Activated T-cell treated with anti-CD3 and anti-CD28 coated beads, Interleukin-2, amount 50 U/mL, for 24 hours (primary cell): ENCODE measurements at places on chromosomes 2 and 18.

GRCh38 chr2:240405133-240405532 is 30.3 kb upstream of the GPC1 start:
- no peak for DNase-seq

DNA sequence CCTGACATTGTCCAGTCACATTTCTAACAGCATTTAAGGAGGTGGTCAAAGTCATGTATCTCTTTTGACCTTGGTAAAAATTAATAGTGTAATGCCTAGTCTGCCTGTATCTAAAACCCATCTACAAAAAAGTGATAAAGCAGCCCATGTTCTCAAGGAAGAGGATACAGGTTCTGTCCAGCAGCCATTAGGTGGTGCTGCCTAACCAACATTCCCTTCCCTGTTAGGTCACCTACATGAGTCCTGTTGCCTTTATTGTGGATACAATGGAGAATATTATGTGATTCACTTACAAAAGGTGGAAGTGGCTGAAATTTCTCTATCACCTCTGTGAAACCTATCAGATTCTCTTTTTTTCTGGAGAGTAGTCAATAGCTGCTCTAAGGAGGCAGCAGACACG is 52.5 kb downstream of the AQP4 start:
- DNase-seq: no peak

GRCh38 chr2:85887566-85888019 is 1.2 kb downstream of the ST3GAL5 start:
- peak; percentile 74 for DNase-seq

DNA sequence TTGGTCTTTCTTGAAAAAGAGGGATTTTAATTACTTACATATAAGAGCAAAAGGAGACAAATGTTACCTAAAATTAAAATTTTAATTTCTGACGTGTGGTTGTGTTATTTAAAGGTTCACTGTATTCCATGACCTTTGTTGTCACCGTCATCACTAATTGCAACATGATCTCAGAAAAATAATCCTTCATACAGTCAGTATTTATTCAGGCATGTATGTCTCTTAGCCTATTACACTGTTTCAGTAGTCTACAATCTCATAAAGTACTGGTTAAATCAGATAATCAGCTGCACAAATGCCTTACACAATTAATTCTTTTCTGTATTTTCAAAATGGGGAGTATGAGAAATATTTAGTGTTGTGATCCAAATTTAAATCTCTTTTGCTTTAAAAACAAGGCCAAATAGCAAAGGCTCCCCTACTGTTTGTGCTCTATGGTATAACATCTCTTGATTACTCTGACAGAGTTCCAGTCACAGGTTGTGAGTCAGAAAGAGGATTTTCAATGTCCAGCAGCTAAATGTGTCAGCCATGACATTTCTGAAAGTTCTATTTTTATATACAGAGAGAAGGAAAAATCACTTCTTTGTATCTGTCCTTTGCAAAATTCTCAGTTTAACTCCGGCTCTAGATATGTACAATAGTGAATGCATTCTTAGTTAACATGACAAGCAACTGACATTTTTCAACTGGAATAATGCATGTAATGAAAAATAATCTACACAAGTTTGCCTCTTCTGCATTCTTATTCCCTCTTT is 184.0 kb downstream of the FIGN start:
- DNase-seq: no peak

GRCh38 chr2:78586316-78586715 is 439.2 kb upstream of the REG3G start:
- no peak for DNase-seq

DNA sequence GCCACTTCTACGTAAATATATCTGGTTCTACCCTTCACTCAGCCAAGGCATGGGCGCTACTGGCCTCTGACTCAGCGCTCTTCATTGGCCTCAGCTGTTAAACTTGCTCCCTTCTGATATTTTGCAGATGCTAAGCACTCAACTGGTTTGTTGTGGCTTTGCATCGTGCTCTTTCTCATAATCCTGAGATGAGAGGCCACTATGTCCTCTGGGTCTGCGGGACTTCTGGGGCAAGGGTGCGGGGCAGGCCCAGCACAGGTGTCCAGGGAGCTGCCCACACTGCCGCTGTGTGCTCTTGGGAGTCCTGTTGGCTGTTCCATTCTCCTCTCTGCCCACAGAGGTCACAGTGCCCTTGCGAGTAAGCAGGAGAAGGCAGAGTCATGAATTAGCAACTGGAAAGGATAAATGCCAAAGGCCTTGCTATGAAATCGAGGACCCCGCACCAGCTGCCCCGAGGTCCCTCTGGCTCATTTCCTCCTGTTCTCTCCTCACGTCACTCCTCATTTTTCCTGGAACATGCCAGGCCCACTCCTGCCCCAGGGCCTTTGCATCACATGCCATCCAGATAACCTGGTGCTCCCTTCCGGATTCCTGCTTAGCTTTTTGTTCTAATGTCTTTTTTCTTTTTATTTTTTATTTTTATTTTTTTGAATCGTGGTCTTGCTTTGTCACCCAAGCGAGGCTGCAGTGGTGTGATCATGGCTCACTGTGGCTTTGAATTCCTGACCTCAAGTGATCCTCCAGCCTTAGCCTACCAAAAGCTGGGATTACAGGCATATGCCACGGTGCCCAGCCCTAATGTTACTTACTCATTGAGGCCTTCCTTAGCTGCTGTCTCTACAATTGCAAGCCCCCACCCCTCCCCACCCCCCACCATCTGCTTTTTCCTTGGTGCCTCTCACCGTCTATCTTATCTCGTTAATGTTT is 34.9 kb upstream of the MAT2A start:
- DNase-seq: no peak

DNA sequence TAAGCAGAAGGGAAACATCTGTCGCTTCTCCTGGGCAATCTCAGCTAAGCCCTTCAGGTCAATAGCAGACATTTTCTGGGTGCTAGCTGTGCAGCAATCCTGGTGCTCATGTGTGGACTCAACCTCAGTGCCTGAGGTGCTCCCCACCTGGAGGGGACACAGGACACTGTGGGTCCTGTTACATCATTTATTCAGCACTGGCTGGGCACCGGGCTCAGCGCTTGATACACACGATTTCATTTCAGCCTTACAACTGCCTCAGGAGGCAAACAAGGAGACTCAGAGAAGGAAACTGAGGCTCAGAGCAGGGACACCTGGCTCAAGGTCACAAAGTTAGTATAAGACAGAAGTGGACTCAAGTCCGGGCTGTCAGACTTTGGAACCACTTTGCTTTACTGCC is 46.7 kb downstream of the MARCO start:
- no peak for DNase-seq

DNA sequence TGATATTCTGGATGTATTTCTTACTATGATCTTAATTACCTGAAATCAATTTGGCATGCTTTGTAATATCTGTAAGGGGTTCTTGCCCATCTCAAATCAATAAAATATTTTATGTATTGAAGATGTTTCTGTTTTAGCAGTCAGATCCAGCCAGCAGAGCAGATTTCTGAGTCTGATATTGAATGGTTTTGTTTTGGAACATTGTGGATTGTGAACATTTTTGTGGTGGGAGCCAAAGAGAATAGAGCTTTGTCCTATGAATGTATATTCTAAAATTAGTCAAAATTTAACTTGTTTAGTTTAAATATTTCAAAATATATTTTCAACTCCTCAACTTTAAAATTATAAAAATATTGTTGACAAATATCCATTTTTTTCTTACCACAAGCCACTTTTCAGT is 197.0 kb downstream of the UBE2E3 start:
- DNase-seq: no peak

GRCh38 chr2:225272173-225272572 is 127.3 kb upstream of the NYAP2 start:
- no peak for DNase-seq

DNA sequence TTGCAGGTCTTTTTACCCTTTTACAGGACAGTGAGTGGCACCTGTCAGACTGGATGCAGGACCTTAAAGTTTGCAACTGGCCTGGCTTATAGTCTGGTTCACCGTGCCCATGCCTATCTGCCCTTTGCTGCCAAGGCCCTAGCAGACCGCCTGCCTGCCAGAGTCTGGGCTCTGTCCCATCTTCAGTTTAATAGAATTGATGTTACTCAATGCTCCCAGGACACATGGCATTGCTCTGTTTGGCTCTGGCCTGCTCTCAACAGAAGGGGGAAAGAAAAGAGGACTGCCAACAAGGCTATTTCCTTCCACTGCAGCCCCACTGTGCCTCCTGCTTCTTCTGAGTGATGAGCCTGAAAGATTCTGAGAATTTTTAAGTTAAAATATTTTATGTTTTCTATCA is 25.6 kb upstream of the TMEM178A start:
- DNase-seq: no peak

DNA sequence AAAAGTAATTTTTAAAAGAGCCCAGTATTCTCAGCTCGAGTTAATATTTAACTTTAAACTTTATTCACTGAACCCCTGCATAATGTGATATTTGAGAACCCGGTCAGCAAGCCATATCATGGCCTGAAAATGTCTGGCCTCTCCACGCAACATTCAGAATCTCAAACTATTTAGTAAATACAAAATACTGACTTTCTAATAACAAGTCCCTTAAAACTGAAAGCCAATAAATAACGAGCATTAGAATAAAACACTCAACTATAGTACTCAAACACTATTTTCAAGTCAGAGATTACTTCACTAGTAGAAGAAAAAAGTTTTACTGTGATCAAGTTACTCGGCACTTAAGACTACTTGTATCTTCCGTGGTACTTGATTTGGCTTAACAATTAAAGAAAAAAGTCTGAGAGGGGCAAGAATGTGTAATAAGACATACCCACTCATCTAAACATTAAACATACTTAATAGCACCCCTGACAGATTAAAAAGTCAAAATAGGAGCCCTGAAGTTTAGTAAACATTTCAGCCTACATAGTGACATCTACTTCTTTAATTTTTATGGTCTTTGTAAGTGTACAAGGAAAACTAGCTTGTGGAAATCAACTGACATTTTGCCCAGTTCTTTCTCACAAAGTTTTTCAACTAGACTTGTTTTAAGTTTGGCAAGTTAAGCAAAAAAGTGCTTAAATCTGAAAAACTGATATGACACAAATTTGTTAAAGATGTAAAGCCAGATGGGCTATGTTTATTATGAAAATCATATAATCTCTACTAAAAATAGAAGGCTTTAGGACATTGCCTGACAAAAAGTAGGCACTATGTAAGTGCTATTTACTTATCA is 38.2 kb downstream of the RTN4 start:
- DNase-seq: no peak

DNA sequence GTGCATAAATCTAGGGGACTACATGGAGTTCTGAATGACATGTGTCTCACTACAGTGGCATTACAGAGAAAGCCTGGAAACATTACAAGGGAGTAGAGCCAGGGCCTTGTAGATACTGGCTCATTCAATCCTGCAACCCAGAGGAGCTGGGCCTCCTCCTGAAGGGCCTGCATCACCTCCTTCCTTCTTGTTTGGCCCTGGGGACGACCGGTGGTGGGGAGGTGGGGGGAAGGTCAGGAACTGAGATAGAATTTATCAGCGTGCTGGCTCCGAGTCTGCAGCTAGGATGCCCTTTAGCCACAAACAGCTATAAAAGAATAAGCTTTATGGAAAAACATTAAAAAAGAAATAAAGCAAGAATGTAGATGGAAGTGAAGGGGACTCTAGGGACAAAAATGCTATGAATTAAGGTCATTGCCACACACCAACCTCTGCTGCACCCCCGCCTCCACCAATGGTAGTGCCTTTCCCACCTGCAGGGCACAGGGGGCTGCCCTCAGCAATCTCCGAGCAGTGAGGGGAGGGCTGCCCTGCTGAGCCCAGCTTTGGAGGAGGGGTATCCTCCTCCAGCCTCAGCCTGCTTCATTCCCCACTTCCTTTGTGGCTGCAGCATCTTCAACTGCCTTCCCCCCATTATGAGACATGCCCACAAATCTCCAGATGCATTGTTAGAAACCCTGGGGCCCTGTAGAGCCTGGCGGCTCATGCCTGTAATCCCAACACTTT is 149.0 kb downstream of the MSH2 start:
- DNase-seq: no peak

GRCh38 chr2:43542285-43542933 is 53.4 kb downstream of the THADA start:
- no peak for DNase-seq

GRCh38 chr18:34859496-34859895 is 149.4 kb downstream of the DTNA start:
- no peak for DNase-seq

- DNase-seq: peak; percentile 15
These were observed 95.6 kb downstream of the NDUFA10 start for GRCh38 chr2:239929504-239929903.

DNA sequence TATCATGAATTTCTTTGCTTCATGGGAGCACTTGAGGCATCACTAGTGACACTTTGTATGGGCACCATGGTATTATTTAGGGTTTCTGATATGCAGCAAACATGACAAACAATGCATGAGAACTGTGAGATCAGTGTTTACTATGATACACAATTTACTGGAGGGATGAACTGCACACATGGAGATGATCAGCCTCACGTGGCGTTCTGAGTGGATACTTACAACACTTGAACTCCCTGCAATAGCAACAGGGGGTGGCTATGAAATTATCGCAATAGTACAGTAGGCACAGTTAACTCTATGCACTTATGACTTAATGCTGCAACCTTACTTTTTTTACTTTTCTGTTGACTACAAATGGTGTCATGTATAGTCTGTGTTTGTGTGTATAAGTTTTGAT is 18.5 kb upstream of the UGT1A8 start:
- no peak for DNase-seq

DNA sequence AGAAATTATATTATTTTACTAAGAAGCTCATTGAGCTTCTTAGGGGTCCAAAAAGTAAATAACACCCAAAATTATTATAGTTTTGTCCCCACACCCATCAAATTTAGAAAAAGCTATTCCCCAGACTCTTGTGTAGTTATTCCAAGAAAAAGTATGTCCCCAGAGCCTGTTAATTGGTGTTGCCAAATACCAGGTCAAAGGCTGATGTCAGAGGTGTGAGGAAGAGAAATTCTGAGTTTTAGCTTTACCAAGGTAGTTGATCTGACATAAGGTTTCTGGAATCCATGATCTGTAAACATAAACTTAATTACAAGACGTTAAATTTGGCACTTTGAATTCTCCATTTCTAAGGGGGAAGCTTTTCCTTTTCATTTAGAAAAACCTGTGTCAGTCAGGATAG is 29.3 kb upstream of the PSME4 start:
- no peak for DNase-seq

- DNase-seq: no peak
These were observed 24.3 kb upstream of the CDH20 start for GRCh38 chr18:61308795-61309393.

DNA sequence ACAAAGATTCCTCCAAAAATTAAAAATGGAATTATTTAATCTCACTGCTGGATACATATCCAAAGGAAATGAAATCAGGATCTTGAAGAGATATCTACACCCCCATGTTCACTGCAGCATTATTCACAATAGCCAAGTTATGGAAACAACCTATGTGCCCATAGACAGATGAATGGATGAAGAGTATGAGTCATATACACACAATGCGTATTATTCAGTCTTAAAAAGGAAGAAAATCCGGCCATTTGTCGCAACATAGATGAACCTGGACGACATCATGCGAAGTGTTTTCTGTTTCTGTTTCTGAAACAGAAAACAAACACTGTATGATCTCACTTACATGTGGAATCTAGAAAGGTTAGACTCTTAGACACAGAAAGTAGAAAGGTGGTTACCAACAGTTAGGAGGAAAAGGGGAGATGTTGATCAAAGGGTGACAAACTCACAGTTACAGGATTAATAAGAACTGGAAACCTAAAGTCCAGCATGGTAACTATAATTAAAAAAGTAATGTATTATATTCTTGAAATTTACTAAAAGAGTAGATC is 87.8 kb upstream of the ERBB4 start:
- DNase-seq: no peak
